Mammary epithelial cell (primary cell): ENCODE measurements at places on chromosomes 16 and 17. TPM values are rescaled to one million over a fixed set of nuclear protein-coding genes. Genes with fewer than 3 reads are reported as not detected.
A peak's percentile ranks its signal among the peaks of the same experiment; 100 is the strongest.

Gene C16orf74
- polyA plus RNA-seq, result 81.5 TPM

Gene TOM1L1
- 76.9 TPM for polyA plus RNA-seq

DNA sequence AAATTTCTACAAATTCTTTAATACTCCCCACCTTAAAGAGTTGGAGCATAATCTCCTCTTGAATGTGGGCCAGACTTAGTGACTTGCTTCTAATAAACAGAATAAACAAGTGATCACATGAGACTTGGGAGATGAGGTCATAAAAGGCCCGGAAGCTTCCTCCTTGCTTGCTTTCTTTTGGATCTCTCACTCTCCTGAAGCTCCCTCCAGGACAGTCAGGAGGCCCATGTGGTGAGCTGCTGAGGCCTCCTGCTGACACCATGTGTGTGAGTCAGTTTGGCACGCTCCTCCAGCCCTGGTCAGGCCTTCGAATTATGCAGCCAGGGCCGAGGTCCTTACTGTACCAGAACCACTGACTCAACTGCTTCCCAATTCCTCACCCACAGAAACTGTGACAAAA lies 53.2 kb downstream of the NDEL1 start:
- DNase-seq, result peak; percentile 75

GRCh38 chr16:86319585-86320236 lies 190.6 kb upstream of the FOXF1 start:
- no peak for DNase-seq

- no peak for DNase-seq
Measured at GRCh38 chr16:87284183-87284582, 33.0 kb downstream of the C16orf95 start.

DNA sequence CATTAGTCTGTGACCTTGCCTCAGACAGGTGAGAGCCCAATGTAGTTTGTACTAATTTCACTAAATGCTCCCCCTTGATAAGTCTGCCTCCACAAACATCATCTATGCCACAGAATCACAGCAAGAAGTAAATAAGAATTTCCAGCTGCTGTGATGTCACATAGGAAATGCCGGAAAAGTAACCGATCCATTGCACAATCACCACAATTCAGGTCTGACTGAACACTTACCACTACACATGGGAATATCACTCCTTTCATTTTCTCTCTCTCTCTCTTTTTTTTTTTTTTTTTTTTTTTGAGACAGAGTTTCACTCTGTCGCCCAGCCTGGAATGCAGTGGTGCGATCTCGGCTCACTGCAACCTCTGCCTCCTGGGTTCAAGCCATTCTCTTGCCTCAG lies 79.0 kb upstream of the CDH11 start:
- no peak for DNase-seq

GRCh38 chr16:81143921-81144471 lies 47.8 kb upstream of the GCSH start:
- DNase-seq, result peak; percentile 97

DNA sequence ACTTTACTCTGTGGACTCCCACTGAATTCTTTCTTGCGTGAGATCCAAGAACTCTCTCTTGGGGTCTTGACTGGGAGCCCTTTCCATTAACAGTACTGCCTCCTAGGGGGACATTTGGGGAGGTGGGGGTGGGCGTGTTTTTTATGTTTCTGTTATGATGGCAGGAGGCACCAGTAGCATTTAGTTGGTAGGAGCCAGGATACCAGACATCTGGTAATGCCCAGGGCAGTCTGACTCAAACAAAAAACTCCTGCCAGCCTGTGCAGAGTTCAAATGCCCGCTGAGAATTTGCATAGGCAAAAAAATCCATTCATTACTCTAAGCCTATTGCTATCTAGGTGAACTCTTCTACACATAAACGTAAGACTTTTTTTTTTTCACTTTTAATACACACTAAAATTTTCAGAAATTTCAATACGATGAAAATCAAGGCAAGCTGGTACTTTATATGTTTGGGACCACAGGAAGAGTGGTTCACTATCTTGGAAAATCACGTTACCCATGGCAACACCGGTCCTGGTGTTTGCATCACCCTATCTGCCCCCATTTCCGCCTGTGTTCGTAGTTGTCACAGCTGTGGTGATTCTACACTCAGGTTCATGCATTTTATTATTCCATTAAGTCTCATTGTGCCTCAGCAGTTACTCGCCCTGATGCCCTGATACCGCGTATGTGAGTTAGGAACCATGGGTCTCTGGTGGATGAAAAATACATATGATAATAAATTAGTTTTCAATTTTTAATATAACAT lies 121.1 kb upstream of the XYLT1 start:
- DNase-seq, result peak; percentile 25
